PC-9 (cell line): ENCODE measurements at places on chromosomes 16 and 17.

DNA sequence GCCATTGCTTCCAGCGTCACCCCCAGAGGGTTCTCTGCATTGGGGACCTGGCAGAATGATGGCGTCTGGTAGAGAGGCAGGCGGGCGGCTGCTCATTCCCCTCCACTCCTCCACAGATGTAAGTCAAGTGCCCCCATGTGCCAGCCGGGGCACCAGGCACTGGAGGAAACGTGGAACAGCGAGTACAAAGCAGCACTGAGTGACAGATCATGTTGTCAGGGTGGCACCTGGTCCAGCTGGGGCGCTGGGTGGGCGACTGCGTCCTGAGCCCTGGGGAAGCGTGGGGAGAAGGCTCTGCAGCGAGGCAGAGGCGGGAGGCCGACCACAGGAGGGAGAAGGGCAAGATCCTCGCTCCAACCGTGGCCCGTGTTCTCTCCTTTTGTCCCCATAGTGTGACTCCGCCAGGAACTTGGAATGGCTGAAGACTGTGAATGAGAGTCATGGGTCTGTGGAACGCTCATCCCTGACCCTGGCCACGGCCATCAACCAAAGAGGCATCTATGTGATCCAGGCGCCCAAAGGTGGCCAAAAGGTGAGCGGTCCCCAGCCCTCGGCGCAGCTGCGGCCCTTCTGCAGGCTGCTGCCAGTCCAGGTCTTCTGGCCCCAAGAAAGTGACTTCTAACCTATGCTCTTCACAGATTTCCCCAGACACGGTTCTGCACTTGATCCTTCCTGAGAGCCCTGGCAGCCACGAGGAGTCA is 76.7 kb downstream of the RNF213 start:
- no peaks in the 10 kb centered on the region for H3K4me1 ChIP-seq
- H3K27me3 ChIP-seq, result no peaks in the 10 kb centered on the region
- H3K4me3 ChIP-seq, result no peak overlapping the region

- H3K36me3 ChIP-seq, result no peaks in the 10 kb centered on the region
- H3K4me1 ChIP-seq, result no peaks in the 10 kb centered on the region
- no peak for DNase-seq
- peaks cover 54% of the 10 kb centered on the region for H3K27me3 ChIP-seq
- no peak overlapping the region for H3K4me3 ChIP-seq
Observed at GRCh38 chr17:21463204-21463661, 87.1 kb downstream of the KCNJ12 start.

DNA sequence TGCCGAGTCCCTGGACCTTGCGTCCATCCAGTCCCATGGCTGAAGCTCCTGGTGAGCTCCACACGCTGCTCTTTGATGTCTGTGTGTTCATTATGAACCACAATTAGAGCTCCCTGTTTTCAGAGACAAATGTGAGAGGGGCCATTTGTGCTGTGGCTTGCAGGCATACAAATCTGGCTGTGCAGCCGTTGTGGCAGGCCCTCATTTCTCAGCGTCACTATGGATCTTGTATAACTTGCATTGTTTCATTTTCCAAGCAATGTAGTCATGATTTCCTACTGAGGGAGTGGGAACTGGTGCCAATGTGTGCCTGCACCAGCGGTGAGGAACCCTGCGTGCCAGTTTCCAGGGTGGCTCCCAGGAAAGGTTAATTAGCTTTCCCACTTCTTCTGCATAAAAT is 542.6 kb downstream of the TMEM114 start:
- no peak overlapping the region for H3K27ac ChIP-seq
- H3K27me3 ChIP-seq, result 0 out of 2 replicates have a peak, but pooled peaks cover 4% of the 10 kb centered on the region
- DNase-seq, result no peak
- no peaks in the 10 kb centered on the region for H3K4me1 ChIP-seq
- no peaks in the 10 kb centered on the region for H3K36me3 ChIP-seq
- no peak overlapping the region for H3K4me3 ChIP-seq

- no peaks in the 10 kb centered on the region for H3K27me3 ChIP-seq
- peaks cover 6% of the 10 kb centered on the region for H3K36me3 ChIP-seq
- no peak overlapping the region for H3K4me3 ChIP-seq
- DNase-seq, result no peak
- H3K27ac ChIP-seq, result no peak overlapping the region
- H3K4me1 ChIP-seq, result peaks cover 33% of the 10 kb centered on the region
Observed at GRCh38 chr17:64769712-64770111, 107.6 kb upstream of the SMURF2 start.

GRCh38 chr17:69593716-69594115 is 179.2 kb downstream of the MAP2K6 start:
- no peaks in the 10 kb centered on the region for H3K27me3 ChIP-seq
- no peak overlapping the region for H3K27ac ChIP-seq
- peaks cover 18% of the 10 kb centered on the region; the same call in 1 of the 2 replicates for H3K4me1 ChIP-seq

- H3K27ac ChIP-seq, result no peak overlapping the region
- H3K36me3 ChIP-seq, result no peaks in the 10 kb centered on the region
- H3K27me3 ChIP-seq, result no peaks in the 10 kb centered on the region
- H3K4me1 ChIP-seq, result no peaks in the 10 kb centered on the region
- no peak overlapping the region for H3K4me3 ChIP-seq
Observed at GRCh38 chr17:38535886-38536285, 69.9 kb downstream of the SRCIN1 start.

GRCh38 chr17:82808006-82808405 is 31.8 kb downstream of the ZNF750 start:
- no peak for DNase-seq
- H3K27me3 ChIP-seq, result no peaks in the 10 kb centered on the region
- H3K36me3 ChIP-seq, result no peaks in the 10 kb centered on the region

DNA sequence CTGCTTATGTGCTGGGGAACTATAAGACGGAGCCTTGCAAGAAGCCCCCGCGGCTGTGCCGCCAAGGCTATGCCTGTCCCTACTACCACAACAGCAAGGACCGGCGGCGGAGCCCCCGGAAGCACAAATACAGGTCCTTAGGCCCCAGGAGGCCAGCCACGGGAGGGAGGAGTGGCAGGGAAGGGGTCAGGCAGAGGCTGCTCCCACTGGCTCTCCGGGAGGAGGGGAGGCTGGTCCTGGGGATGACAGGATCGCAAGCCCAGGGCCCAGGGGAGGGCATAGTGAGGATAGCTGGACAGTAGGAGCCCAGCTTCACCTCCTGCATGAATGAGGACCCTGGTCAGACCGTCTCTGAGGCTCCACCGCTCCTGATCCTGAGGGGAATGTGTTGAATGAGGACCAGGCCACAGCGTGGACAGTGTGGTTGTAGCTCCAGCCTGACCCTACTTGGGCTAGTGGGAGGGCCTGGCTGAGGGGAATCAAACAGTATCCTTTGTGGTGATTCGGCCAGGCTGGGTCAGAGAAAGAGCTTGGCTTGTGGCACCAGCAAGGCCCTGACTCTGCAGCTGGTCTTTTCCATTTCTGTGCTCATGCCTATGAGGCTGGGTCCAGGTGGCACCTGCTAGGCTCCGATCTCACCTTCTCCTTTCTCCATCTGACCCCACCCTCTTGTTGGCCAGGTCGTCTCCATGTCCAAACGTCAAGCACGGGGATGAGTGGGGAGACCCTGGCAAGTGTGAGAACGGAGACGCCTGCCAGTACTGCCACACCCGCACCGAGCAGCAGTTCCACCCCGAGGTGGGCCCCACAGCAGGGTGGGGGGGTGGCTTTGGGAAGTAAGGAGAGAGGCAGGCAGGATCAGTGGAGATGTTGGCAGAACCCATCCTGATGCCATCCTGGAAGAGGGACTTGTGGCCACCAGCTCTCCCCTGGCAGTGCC is 28.7 kb downstream of the UNK start:
- no peak overlapping the region for H3K27ac ChIP-seq
- no peaks in the 10 kb centered on the region for H3K36me3 ChIP-seq
- H3K27me3 ChIP-seq, result no peaks in the 10 kb centered on the region
- DNase-seq, result no peak
- H3K4me3 ChIP-seq, result no peak overlapping the region

- no peaks in the 10 kb centered on the region for H3K36me3 ChIP-seq
- no peak for DNase-seq
- H3K27ac ChIP-seq, result no peak overlapping the region
- H3K27me3 ChIP-seq, result peaks cover 72% of the 10 kb centered on the region
Observed at GRCh38 chr17:34386697-34387550, 23.9 kb upstream of the CCL1 start.

GRCh38 chr17:64390044-64390443 is 616 bp downstream of the PECAM1 start:
- H3K27ac ChIP-seq, result peak overlapping the region; percentile 94
- H3K4me1 ChIP-seq, result peaks cover 67% of the 10 kb centered on the region
- peak overlapping the region; percentile 85; the same call in 1 of the 2 replicates for H3K4me3 ChIP-seq
- peaks cover 74% of the 10 kb centered on the region for H3K36me3 ChIP-seq

DNA sequence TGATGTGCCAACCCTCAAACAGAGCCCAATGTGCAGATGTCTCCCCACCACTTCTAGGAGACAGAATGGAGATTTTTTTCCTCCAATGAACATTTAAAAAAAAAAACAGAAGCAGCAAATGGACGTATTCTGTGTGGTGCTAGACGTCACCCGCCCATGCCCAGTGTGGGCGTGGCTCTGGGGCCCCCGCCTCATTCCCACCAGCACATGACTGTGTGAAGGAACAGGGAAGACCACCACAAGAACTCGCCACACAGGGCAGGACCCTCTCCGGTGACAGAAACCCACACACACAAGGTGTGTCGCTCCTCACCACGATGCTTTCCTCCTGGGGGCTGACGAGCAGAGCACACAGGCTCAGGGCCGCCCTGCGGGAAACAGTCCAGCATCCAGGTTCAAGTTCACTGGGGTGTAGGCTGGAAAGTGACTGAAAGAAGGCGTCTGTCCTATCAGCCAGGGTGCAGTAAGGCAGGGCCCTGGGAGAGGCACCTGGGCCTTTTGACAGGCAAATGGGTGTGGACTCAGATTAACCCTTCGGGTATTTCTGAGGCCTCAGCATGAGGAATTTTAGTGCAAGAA is 53.5 kb downstream of the KLHDC4 start:
- DNase-seq, result no peak
- no peak overlapping the region for H3K4me3 ChIP-seq
- H3K36me3 ChIP-seq, result peaks cover 3% of the 10 kb centered on the region
- H3K4me1 ChIP-seq, result no peaks in the 10 kb centered on the region
- H3K27me3 ChIP-seq, result no peaks in the 10 kb centered on the region

- no peak overlapping the region for H3K4me3 ChIP-seq
- no peaks in the 10 kb centered on the region for H3K27me3 ChIP-seq
- H3K27ac ChIP-seq, result no peak overlapping the region
- H3K4me1 ChIP-seq, result peaks cover 30% of the 10 kb centered on the region
- H3K36me3 ChIP-seq, result no peaks in the 10 kb centered on the region
Observed at GRCh38 chr17:81900181-81900820, 1.7 kb upstream of the NPB start.

GRCh38 chr16:67726106-67727034 is 7.3 kb upstream of the GFOD2 start:
- DNase-seq, result no peak
- H3K4me1 ChIP-seq, result peaks cover 4% of the 10 kb centered on the region; the same call in 1 of the 2 replicates
- no peak overlapping the region for H3K4me3 ChIP-seq
- H3K27ac ChIP-seq, result no peak overlapping the region
- H3K27me3 ChIP-seq, result no peaks in the 10 kb centered on the region
- H3K36me3 ChIP-seq, result no peaks in the 10 kb centered on the region; the same call in 1 of the 2 replicates

- no peak overlapping the region for H3K4me3 ChIP-seq
- no peak for DNase-seq
- H3K27ac ChIP-seq, result no peak overlapping the region
- H3K4me1 ChIP-seq, result peaks cover 43% of the 10 kb centered on the region
Observed at GRCh38 chr16:533391-534123, 6.0 kb downstream of the CAPN15 start.

DNA sequence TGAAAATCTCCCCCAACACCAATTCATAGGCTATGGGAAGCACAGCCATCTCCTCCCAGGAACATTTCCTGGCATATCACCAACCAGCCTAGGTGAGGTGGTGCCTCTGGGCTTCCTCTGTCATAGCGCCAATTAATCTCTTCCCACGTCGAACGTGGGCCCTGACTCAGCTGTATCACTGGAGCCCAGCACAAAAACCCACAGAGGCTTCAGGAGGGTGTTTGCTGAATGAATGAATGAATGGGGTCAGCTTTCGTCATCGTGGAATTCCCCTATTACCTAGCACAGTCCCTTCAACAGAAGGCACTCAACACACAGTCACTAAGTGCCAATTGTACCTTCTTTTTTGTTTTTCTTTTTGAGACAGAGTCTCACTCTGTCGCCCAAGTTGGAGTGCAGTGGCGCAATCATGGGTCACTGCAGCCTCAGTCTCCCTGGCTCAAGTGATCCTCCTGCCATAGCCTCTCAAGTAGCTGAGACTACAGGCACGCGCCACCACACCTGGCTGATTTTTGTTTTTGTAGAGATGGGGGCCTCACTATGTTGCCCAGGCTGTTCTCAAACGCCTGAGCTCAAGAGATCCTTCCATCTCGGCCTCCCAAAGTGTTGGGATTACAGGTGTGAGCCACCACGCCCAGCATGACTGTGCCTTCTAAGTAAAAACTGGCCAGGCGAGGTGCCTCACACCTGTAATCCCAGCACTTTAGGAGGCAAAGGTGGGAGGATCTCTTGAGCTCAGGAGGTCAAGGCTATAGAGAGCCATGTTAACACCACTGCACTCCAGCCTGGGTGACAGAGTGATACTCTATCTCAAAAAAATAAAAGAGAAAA is 4.1 kb downstream of the ZNF688 start:
- no peak overlapping the region for H3K4me3 ChIP-seq
- H3K27ac ChIP-seq, result peak overlapping the region; percentile 57
- no peaks in the 10 kb centered on the region for H3K27me3 ChIP-seq

- no peak for DNase-seq
- peak overlapping the region; percentile 87; the same call in 1 of the 2 replicates for H3K27ac ChIP-seq
- no peaks in the 10 kb centered on the region for H3K27me3 ChIP-seq
- no peak overlapping the region for H3K4me3 ChIP-seq
- no peaks in the 10 kb centered on the region for H3K36me3 ChIP-seq
Observed at GRCh38 chr17:17989618-17990017, 17.0 kb downstream of the DRC3 start.

DNA sequence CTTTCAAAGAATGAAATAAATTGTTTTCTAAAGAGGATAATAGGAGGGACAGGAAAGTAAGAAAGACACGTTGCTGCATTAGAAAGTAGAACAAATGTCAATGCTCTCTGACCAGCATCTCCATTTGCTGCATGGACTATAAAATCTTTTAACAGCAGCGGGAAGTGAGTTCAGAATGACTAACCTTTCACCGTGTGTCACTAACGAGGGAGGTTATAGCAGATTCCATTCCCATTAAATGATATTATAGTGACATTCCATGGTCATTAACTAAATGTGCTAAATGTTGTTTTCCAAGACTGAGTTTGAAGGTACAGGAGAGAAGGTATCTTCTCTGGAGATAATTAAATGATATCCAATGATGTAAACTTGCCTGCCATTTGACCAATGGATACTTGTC is 127.1 kb upstream of the HS3ST3A1 start:
- no peaks in the 10 kb centered on the region for H3K27me3 ChIP-seq
- no peaks in the 10 kb centered on the region for H3K36me3 ChIP-seq
- H3K4me3 ChIP-seq, result no peak overlapping the region
- H3K27ac ChIP-seq, result no peak overlapping the region
- H3K4me1 ChIP-seq, result no peaks in the 10 kb centered on the region
- no peak for DNase-seq

DNA sequence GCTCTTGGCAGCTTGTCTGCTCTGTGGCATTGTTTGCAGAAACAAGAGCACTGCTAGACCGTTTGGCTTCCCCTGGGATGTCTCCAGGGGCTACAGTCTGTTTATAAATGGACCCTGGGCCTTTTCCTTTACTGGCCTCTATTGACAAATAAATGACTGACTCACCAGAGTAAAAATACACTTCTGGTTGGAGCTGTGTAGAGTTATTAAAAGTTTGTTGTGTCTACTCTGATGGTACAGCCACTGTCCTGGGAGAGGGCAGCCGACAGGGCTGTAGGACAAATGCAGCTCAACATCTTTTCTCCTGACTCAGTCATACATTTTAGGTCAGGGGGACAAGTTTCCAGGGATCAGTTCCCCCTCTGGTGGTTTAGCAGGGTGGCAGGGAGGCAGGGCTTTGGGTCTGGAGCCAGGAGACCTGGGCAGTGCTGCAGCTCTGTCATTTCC is 30.0 kb downstream of the FOXL1 start:
- H3K36me3 ChIP-seq, result no peaks in the 10 kb centered on the region
- no peak overlapping the region for H3K27ac ChIP-seq
- no peak overlapping the region for H3K4me3 ChIP-seq
- DNase-seq, result no peak
- peaks cover 94% of the 10 kb centered on the region for H3K27me3 ChIP-seq
- H3K4me1 ChIP-seq, result no peaks in the 10 kb centered on the region
